ENCODE measurements at places on chromosomes 6 and 20.

DNA sequence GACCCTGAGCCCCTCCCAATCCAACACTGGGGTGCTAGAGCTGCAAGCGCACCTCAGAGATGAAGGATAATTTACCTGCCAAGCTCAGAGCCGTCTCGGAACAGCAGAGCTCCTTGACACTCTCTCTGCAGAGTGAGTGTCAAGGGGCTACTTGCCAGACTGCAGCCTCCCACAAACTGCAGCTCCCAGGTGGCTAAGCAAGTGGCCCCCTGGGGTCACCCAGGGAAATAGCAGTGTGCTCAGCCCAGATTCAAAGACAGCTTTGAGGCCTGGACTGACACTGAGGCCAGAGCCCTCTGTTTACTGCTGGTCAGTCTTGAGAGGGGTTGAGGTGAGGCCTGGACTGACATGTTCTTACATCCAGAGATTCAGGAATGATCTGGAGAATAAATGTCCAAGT, 46.0 kb upstream of the GJA1 start:
- DNase-seq = no peak

DNA sequence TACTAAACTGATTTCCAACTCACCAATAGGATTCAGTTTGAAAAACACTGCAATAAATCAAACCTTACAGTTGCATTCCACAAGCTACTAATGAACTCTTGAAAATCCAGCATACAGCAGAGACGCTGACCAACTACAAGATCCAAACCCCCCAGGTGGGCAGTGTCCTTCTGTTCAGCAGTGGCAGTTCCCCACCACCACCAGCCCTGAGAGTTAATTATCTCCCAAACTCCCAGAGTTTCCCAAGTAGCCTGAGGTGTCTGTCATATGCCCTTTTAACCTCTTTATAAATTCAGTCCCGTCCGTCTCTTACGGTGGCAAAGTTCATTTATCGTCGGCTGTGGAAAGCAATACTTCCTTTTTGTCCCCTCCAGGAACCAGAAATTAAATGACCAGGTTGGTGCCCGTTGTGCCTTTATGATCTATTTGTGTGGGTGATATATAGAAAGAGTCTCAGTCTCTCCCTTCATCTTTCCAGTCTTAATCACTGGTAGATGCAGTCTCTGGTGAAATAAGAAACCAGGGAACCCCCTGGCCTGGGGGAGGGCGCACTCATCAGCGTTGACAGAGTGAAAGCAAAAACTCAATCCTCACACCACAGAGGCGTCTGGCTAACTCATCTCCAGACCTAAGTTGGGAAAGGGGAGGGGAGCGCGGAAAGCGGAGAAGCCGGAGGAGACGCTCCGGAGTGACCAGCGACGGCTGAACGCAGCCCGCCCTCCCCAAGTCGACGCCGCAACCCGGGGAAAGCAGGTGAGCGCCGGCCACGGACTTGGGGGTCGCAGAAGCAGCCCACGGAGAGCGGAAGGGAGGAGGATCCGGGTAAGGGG, 717 bp downstream of the MRPL14 start:
- peak; percentile 80 for DNase-seq

DNA sequence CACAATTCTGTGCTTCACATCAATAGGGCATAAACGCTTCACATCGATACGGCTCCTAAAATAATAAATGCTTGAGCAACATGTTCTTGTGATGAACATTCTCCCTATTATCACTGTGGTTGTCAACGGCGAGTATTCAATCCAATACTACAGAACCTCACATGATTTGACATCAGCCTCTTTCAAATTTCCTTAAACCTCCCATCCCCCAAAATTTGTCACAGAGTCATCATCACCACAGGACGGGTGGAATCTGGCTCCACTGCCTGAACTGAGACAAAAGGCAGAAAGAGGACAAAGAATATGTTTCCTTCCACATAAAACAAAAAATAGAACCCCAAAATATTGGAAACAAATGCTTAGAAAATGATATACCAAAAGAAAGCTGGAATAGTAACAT, 7.3 kb downstream of the THEMIS start:
- no peak for DNase-seq

- DNase-seq = no peak
These were observed 197.3 kb downstream of the CLVS2 start for GRCh38 chr6:123193298-123193697.

GRCh38 chr20:37379967-37380828, 34.3 kb downstream of the SRC start:
- DNase-seq = no peak

- no peak for DNase-seq
These were observed 41.7 kb upstream of the CDKN1A start for GRCh38 chr6:36636687-36637418.

GRCh38 chr20:63843222-63843621, 12.2 kb upstream of the ZBTB46 start:
- DNase-seq = no peak

DNA sequence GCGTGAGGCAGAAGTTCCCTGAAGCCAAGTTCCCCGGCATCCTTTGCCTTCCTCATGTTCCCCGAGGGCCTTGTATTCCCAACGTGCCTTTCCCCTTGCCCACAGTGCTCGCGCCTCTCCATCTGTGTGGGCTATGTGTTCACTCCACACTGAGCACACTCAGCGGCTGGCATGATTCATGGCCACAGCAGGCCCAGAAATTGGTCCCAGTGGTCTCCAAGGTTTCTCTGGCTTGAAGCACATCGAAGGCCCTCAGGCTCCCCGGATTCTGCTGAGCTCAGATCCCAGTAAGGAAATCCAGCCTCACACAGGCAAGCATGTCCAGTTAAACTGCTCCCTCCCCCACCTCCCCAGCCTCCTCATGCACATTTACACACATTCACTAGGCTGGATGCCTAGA, 123.6 kb downstream of the ISM1 start:
- DNase-seq = no peak

GRCh38 chr20:49496553-49497397, 14.3 kb upstream of the KCNB1 start:
- no peak for DNase-seq

- DNase-seq = no peak
These were observed 1.6 kb upstream of the ZFP64 start for GRCh38 chr20:52193133-52193532.

- DNase-seq = no peak
These were observed 125.7 kb upstream of the HDAC2 start for GRCh38 chr6:114096561-114097172.

- DNase-seq = no peak
These were observed 46.0 kb downstream of the NUDT3 start for GRCh38 chr6:34346175-34347119.

DNA sequence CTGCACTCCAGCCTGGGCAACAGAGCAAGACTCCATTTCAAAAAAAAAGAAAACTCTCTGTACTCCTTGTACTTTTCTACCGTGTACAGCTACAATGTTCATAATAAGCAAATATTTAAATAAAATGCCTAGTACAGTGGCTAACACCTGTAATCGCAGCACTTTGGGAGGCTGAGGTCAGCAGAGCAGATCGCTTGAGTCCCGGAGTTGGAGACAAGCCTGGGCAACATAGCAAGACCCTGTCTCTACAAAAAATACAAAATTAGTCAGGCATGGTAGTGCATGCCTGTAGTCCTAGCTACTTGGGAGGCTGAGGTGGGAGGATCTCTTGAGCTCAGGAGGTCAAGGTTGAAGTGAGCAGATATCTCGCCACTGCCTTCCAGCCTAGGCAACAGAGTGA, 5.7 kb downstream of the NAPB start:
- no peak for DNase-seq

DNA sequence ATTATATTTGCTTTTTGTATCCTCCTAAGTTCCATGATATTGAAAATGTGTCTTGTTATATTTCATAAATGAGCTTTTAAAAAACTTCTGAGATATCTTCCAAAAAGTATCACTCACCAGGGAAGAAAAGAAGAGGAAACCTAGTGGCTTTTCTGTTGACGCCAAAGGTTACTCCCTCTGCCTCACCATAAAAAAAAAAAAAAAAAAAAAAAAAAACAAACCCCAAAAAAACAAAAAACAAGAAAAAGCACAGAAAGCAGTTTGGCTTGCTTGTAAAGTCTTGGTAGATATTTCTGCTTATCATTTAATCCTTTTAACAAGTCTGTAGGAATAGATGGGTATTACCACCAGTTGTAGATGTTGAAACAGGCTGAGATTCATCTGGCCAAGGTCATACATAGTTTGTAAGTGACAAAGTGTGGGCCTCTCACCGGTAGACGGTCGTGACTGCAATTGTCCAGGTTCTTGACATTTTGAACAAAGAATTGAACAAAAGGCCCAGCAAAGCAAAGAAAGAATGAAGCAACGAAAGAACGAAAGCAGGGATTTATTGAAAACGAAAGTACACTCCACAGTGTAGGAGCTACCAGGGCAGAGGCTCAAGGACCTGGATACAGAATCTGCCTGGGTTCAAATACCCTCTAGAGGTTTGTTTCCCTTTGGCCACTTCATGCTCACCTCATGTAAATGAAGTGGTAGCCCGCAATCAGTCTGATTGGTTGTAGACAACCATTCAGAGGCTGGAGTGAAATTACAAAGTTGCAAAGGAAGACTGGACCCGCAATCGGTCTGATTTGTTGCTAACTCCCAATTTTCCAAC, 11.6 kb upstream of the ELOVL5 start:
- DNase-seq = no peak

DNA sequence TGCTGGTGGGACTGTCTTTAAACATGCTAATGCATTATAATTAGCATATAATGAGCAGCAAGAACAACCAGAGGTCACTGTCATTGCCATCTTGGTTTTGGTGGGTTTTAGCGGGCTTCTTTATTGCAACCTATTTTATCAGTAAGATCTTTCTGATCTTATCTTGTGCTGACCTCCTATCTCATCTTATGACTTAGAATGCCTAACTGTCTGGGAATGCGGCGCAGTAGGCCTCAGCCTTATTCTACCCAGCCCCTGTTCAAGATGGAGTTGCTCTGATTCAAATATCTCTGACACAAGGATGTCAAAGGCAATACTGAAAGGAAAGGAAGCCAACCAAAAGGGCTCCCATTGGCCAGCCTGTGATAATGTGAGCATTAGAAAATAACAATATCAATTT, 29.8 kb upstream of the SEC63 start:
- DNase-seq = no peak

- DNase-seq = no peak
These were observed 12.8 kb downstream of the FASTKD5 start for GRCh38 chr20:3146732-3147341.

GRCh38 chr6:83096791-83097190, 29.3 kb downstream of the DOP1A start:
- DNase-seq = no peak

- DNase-seq = no peak
These were observed 20.3 kb downstream of the RIN2 start for GRCh38 chr20:19778404-19778803.

- DNase-seq = no peak
These were observed 1405.5 kb downstream of the GRIK2 start for GRCh38 chr6:102799051-102799450.

DNA sequence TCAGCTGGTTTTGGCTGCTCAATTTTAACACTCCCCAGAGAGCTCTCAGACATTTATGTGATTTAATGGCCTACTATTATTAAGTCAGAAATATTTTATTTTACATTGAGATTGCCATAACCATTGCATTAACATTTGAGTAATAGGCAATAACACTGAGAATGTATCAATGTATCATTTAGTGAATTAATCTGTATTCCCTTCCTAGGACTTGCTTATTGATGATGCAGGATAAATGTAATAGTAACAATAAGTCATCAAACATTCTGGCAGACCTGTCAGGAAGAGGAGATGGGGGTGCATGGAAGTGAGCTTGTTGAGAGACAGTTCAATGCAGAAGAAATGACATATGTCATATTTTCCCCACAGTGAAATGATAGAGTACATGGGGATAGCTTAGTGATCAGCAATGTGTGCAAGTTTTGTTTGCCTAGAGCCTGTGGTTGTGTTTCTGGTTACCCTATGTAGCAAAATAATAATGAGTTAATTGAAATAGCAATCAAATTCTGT, 458.9 kb downstream of the EYS start:
- DNase-seq = no peak

DNA sequence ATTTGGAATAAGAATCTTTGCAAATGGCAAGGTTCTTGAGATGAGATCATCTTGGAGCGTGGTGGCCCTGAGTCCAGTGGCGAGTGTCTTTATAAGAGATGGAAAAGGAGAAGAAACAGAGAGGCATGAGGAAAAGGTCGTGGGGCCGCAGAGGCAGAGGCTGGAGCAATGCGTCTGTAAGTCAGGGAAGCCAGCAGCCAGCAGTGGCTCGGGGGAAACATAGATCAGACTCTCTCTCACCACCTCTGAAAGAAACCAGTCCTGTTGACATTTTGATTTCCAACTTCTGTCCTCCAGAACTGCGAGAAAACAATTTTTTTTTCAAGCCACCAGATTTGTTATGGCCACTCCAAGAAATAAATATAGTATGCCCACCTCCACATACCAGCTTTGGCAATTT, 226.6 kb downstream of the TFAP2C start:
- no peak for DNase-seq

GRCh38 chr6:125173341-125174095, 19.9 kb downstream of the TPD52L1 start:
- no peak for DNase-seq

DNA sequence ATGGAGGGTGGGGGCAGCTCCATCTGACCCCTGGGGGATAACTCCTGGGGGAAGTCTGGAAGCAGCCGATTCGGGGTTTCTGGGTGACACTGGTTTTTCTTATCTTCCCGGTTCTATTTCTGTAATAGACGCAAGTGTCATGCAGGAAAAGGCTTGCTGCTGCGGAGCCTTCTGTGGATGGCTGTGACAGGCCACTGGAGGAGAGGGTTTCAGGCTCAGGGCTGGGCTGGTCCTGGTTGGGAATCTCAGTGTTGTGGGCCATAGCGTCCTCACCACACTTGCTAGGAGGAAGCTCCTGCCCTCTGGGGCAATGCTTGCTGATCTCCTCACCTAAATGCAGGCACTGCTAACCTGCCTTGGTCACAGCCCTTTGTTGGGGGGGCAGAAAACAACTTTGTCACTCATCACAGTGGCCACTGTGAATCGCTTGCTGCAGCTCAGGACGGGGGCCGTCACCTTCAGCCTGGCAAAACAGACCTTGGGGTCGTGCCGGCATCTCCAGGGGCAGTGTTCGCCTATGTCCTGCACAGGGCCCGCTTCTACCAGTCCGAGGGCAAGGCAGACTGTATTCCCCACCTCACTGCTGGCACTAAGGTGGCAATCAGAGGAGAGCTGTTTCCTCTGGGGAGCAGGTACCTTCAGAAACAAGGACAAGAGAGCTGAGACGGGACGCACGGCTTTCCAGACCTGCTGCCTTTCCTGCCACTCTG, 4.4 kb upstream of the TUBB1 start:
- DNase-seq = no peak

Measured in ecto neural progenitor cell (in vitro differentiated cells).